ENCODE measurements at places on chromosomes 5 and 9.
A peak's percentile ranks its signal among the peaks of the same experiment; 100 is the strongest.

DNA sequence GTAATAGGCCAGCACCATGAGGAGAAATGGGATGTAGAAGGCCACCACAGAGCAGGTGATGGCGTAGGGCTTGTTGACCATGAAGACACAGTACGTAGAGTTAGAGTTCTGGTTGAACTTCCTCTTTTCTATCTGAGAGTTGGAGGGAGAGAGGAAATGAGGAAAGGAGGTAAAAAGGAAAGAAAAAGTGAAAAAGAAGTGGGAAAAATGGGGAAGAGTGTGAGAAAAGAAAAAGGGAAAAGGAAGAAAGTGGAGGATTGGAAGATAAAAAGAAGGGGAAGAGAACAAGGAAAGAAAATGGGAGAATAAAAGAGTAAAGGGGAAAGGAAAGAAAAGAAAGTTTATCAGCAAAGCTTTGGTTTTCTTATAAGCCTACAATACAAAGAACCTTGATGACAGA lies 126.1 kb downstream of the FBXO38 start:
- DNase-seq: no peak

DNA sequence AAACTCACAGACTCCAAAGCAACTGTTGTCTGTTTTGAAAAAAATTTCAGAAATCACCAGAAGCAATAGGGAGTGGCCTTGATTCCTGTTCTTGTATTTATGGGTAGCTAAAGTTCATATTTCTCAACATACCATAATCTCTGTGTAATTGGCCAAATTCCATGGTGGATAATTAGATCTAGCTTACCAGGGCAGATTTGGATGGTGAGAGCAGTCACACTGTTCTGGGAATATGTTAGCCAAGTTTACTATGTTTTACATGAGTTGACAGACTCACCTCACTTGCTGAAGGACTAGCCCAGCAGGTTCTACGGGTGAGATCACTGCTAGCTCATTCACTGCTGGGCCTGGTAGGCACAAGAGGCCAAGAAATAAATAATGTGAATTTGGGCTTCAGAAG lies 32.7 kb upstream of the CDKN2B start:
- DNase-seq: no peak

GRCh38 chr9:135791431-135792267 lies 89.7 kb downstream of the KCNT1 start:
- peak; percentile 1 for DNase-seq

DNA sequence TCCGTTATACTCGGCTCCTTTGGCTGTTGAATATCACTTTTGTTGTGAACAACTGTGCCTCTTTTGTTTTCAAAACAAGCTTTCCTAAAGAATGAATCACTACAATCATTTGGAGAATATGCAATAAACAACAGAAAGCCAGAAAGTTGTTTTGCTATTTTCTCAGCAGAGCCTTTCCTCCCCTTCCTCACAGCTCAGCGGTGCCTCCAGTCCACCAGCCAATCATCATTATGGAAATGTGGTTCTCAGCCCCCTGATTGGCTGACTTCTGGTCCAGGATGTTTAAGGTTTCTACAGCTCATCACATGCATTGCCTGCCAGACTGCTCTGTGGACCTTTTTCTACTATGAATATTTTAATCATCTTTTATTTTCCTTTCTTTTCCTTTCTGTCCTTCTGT lies 9.1 kb upstream of the ZNF608 start:
- DNase-seq: no peak

DNA sequence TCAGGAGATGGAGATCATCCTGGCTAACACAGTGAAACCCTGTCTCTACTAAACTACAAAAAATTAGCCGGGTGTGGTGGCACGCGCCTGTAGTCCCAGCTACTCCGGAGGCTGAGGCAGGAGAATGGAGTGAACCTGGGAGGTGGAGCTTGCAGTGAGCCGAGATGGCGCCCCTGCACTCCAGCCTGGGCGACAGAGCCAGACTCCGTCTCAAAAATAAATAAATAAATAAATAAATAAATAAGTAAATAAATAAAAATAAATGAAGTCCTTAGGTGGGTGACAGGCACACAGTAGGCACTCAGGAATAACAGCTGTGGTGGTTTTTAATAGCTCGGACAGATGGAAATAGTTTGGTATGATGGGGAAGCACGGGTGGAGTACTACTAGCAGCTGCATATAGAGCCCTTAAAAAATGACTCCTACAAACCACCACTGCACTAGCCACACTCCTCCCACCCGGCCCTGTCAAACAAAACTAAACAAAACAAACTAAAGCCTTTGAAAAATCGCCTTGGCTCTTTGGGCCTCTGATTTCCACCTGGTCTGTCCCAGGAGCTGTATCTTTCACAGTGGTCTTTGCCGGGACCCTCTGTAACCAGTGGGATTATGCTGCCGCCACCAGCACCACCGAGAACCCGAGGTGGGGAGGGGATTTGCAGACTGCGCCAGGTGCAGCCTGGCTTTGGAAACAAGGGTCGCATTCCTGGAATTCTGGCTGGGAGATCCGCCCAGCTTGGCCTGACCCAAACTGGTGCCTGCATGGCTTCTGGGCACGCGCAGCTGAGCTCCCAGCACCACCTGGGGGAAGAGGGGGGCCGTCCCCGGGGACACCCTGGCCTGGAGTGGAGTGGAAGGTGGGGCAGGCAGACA lies 5.1 kb upstream of the WDR5 start:
- no peak for DNase-seq

DNA sequence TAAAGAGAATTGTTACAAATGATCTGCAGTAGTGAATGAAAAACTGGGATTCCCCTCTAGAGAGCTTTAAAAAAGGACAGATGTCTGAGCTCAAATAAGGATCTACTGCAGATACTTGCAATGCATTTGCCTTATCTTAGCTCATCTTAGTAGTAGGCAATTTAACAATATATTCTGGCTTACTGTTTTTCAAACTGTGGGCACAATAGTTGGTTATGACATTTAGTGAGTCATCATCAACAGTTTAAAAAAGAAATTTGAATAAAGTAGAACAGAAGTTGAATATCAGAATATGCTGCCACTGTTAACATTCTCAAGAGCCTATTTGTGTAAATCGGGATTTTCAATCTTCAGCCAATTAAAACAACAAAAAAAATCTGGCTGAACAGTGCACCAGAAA lies 6.7 kb upstream of the CAST start:
- DNase-seq: no peak

DNA sequence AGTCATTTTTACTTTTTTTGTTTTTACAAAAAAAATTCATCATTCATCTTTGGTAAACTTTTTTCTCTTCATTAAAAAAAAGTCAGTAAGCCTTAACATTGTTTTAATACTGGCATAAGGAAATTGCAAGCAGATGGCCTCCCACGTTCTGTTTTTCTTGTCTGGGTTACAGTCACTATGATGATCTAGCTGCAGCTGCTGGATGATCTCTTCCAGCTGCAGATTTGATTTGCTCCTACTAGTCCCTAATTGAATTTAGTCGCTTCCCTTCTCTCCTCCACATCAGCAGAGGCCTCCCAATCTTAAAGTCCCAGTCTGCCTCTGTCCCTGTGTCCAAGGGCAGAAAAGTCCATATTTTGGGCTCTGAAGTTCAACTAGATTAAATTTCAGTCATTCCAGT lies 106.8 kb upstream of the PTGER4 start:
- DNase-seq: no peak

GRCh38 chr9:97809666-97810344 lies 43.2 kb upstream of the FOXE1 start:
- DNase-seq: no peak

DNA sequence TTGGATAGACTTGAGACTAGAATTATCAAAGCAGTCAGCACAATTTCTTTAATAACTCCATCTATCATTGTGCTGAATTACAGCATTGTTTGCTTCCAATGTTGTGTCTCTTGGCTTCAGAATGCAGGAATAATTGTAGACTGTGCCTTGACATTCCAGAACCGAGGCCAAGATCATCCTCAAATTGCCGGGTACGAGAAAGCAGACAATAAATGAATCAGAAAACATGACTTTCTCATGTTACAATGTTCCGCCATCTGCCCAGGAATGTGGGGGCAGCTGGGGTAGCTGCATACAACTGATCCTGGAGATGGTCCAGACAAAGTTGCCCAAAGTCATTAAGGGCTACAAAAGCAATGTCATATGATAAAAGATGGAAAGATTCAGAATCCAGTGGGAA lies 206.2 kb upstream of the SGCD start:
- DNase-seq: peak; percentile 2

DNA sequence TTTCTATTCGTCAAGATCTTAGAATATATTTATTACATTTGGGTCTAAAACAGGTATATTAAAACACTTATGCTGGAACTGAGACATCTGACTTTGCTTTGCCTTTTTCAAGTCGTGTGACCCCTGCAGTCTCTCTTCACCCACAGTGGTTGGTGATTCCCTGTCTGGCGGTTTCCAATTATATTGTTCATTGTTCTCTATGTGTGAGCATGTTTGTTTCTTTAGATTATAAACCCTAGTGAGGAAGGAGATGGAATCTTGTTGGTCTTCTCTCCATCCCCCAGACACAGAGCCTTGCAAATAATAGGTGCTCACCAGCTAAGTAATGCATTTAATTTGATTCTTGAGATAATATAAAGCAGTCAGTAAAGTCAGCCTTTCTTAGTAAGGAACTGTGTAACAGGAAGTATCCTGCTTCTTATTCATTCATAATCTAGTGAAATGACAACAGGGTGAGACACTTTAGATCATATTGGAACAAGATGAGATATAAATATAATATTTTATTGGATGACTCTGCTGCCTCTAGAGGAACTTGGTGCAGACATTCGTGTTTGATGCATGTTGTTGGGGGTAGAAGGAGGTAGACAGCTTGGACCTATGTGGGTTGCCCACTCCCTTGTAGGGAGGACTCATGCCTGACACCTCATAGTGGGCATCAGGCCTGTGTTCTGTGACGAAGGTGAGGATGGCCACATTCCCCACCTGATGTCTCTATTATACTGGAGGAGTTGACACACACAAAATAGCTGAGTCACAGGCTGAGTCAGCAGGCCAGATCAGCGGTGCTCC lies 88.1 kb downstream of the FGF1 start:
- DNase-seq: no peak

GRCh38 chr5:73620334-73620687 lies 5.7 kb upstream of the ARHGEF28 start:
- DNase-seq: no peak

DNA sequence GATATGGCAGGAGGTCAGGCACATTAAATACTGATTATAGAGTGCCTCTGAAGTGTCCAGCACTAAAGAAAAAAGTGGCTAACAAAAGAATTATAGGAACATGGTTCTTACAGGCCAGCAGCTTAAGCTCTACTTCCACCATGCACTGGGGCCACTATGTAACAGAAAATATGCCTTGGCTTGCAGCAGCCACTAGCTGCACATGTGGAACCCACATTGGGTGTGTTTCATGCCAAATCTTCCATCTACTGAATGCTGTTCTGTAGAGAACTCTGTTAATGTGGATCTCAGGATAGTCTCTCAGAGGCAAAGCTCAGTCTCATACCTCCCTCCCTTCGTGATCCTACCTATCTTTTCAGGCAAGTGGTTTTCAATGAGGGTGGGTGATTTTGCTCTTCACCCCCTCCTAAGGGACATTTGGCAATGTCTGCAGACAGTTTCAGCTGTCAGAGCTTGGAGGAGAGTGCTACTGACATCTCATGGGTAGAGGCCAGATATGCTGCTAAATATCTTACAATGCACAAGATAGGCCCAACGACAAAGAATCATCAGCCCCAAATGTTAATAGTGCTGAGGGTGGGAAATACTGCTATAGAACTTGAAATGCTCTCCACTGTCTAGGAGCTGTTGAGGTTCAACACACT lies 218.9 kb downstream of the TARS1 start:
- DNase-seq: no peak

DNA sequence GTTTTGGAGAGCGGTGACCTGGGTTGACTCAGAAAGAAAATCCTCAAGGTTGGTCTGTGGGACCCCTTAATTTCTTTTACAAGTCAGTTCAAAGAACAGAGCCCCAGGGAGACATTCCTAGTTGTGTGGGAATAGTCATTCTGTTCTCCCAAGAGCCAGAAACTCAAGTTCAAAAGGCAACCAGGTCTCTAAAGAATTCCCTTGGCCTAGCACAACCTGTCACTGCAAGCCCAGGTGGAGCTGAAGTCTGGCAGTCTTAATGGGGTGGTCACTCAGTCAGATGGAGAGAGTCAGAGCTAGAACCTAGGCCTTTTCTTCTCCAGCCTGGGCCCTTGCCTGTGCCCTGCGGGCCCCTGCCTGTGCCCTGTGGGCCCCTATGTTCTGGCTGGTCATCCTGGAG lies 37.5 kb upstream of the CDKN2AIPNL start:
- DNase-seq: no peak

DNA sequence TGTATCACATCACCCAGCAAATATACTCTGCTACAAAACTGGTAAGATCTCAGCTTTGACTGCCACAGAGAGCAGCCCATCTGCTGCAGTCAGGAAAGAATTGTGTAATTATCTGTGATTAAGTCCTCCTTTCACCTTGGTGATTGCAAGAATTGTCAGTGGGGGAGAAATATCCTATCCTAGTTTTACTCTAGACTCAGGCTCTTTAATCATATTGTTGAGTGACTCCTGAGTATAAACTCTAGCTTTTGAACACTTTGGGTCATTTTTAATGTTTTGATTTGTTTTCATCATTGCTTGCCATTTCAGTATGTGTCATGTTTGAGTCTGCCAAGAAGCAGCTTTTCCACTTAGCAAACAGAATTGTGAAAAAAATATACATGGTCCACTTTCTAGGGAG lies 32.1 kb downstream of the VCAN start:
- DNase-seq: no peak

GRCh38 chr9:77820293-77820954 lies 172.3 kb upstream of the GNA14 start:
- DNase-seq: no peak

DNA sequence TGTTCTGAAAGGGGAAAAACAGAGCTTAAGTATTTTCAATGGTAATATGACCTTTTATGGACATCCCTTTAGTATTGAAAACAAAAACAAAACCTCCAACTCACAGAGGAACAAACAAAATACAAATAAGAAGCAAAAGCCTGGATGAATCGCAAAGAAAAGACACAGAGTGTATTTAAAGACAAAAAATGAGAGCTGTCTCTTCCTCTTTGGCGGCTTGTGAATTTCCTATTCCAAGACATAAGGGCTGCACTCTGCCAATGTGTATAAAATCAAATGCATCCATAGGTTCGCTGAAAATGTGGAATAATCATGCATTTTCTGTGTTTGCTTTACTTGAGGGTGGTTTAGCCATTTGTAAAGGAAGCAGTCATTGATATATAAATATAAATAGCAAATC lies 739.3 kb upstream of the ZNF608 start:
- no peak for DNase-seq

DNA sequence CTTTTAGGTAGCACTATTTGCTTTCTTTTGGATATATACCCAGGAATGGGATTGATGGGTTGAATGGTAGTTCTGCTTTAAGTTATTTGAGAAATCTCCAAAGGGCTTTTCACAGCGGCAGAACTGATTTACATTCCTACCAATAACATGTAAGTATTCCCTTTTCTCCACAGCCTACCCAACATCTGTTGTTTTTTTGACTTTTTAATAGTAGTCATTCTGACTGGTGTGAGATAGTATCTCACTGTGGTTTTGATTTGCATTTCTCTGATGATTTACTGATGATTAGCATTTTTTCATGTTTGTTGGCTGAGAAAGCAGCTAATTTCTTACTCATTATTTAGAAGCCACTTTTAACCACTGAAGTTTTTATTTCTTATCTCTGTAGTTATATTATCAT lies 221.1 kb upstream of the ACTBL2 start:
- DNase-seq: no peak

All from NCI-H1694 (cell line).